Large intestine (tissue), 12 donors: ENCODE measurements at places on chromosomes 16 and 17. TPM values are rescaled to one million over a fixed set of nuclear protein-coding genes. Genes with fewer than 3 reads are reported as not detected.

GRCh38 chr16:89120281-89120680, 26.6 kb downstream of the ACSF3 start:
- peaks cover 76% of the 10 kb centered on the region for H3K36me3 ChIP-seq
- DNase-seq: no peak
- no peaks in the 10 kb centered on the region for H3K27me3 ChIP-seq
- no peak overlapping the region for H3K27ac ChIP-seq

- DNase-seq: peak; percentile 31
- peaks cover 11% of the 10 kb centered on the region for H3K36me3 ChIP-seq
- H3K4me1 ChIP-seq: peaks cover 28% of the 10 kb centered on the region
Measured at GRCh38 chr16:2486645-2487516, 12.0 kb downstream of the TBC1D24 start.

DNA sequence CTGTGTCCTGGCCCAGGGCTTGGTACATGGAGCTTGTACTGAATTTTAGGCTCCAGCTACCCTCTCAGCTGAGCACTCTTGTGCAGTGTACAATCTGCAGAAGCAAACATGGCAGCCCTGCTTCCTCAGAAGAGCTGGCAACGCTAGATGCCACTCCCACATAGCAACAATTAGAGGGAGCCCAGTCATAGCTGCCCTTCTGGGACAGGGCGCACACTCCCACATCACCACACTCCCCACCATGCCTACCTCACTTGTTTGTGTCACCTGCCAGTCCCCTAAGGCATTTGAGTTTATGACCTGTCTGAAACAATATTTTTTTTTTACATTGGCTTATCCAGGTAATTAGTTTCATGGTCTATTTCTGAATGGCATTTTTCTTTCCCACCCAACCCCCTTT, 72.3 kb downstream of the C17orf67 start:
- H3K27me3 ChIP-seq: peaks cover 8% of the 10 kb centered on the region
- no peaks in the 10 kb centered on the region for H3K36me3 ChIP-seq
- no peak for DNase-seq
- no peak overlapping the region for H3K27ac ChIP-seq

DNA sequence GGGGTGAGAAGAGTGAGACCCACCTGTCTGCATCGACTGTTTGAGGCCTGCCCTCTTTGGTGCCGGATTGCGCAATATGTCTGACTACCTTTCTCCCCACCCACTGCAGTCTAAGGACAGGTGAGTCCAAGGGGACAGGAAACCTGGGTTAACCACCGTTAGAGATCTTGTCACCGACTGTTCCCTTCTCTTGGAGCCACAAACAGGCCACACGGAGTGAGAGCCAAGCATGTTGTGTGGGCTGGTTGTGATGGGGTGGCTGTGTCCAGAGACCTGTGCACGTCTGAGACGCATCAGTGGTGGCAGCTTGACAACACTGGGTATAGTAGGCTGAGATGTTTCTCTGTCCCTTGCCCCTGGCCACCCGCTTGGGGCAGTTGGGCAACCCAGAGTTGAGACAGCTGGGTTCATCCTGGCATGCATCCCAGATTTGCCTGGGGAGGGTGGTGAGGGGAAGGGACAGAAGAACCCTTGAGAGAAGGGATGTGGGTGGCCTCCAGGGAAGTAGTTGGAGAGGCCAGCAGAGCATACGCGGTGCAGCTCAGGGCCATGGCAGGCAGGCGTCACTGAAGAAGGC, 21.4 kb downstream of the MPRIP start:
- DNase-seq: peak; percentile 80
- no peak overlapping the region for H3K4me3 ChIP-seq
- no peaks in the 10 kb centered on the region for H3K27me3 ChIP-seq
- H3K36me3 ChIP-seq: peaks cover 22% of the 10 kb centered on the region
- no peak overlapping the region for H3K27ac ChIP-seq

- no peaks in the 10 kb centered on the region for H3K36me3 ChIP-seq
- H3K27ac ChIP-seq: no peak overlapping the region
- no peak overlapping the region for H3K4me3 ChIP-seq
- no peaks in the 10 kb centered on the region for H3K27me3 ChIP-seq
- H3K4me1 ChIP-seq: peaks cover 12% of the 10 kb centered on the region
Measured at GRCh38 chr16:17327664-17328335, 143.0 kb downstream of the XYLT1 start.

DNA sequence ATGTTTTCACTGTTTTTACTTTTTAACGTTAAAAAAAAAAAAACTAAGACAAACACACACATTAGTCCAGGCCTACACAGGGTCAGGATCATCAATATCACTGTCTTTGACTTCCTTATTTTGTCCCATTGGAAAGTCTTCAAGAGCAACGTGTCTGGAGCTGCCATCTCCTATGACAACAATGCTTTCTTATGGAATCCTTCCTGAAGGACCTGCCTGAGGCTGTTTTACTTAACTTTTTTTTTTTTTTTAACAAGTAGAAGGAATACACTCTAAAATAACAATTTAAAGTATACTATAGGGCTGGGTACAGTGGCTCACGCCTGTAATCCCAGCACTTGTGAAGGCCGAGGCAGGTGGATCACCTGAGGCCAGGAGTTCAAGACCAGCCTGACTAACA, 71.8 kb upstream of the BCAR1 start:
- H3K4me1 ChIP-seq: no peaks in the 10 kb centered on the region
- no peak overlapping the region for H3K27ac ChIP-seq
- no peaks in the 10 kb centered on the region for H3K27me3 ChIP-seq
- H3K36me3 ChIP-seq: no peaks in the 10 kb centered on the region

- no peak overlapping the region for H3K27ac ChIP-seq
- no peaks in the 10 kb centered on the region for H3K36me3 ChIP-seq
Measured at GRCh38 chr17:69404399-69404798, 10.1 kb upstream of the MAP2K6 start.

DNA sequence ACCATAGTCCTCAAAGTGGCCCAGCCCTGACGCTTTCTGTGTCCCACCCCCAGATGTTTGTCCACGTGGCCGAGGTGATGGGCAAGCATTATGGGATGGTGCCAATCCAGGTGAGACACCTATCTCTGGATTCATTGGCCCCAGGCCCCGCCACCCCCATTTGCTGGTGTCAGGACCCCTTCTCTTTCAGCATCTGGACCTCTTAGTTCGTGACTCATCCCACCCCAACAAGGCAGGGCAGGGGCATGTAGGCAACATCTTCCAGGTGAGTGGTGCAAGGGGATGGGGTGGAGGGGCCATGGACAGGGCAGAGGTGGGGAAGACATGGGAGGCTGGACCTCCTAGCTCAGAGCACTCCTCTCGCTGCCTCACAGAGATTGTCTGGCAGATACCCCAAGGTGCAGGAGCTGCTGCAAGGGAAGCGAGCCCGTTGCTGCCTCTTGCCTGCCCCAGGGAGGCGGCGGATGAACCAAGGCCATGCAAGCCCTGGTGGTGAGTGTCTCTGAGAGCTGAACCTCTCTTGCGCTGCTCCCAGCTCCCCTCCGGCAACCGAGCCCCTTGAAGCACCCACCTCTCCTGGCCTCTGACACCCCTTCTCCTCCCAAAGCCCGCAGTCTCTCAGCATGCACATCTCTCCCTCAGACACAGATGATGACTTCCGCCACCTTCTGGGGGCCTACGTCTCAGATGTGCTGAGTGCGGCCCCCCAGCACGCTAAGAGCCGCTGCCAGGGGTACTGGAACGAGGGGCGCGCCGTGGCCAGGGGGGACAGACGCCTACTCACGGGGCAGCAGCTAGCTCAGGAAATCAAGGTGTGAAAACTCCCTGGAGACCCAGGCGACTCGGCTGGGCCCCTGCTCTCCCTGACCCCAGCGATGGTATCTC, 3.6 kb downstream of the RNF112 start:
- H3K4me3 ChIP-seq: no peak overlapping the region
- no peaks in the 10 kb centered on the region for H3K27me3 ChIP-seq
- H3K4me1 ChIP-seq: no peaks in the 10 kb centered on the region
- DNase-seq: no peak
- no peak overlapping the region for H3K27ac ChIP-seq

DNA sequence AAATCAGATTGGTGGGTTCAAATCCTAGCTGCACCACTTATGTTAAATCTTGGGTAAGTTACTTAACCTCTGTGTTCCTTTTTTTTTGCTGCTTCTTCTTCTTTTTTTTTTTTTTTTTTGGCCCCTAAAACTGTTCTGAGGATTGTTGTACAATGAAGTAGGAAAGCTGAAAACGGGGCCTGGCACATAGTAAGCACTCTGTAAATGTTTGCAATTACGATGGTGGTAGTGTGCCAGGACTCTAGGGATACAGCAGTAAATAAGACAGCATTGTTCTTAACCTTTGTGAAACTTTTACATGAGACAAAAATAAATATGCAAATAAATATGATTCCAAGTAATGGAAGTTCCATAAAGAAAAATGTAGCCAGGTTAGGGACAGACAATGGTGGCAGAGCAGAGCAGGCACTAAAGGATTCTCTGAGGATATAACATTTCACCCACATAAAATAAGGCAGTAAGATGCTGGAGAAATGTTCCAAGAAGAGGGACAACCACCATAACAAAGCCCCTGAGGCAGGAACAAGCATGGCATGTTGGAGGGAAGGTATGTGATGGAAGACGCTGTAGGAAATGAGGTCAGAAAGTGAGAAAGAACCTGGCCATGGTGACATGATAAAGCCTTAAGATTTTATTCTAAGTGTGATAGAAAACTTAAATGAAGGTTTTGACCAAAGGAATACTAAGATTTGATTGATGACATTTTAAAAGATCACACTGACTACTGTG, 127.3 kb downstream of the NLK start:
- peaks cover 11% of the 10 kb centered on the region for H3K36me3 ChIP-seq
- peaks cover 22% of the 10 kb centered on the region for H3K4me1 ChIP-seq
- no peak overlapping the region for H3K4me3 ChIP-seq
- no peak for DNase-seq
- H3K27ac ChIP-seq: no peak overlapping the region

DNA sequence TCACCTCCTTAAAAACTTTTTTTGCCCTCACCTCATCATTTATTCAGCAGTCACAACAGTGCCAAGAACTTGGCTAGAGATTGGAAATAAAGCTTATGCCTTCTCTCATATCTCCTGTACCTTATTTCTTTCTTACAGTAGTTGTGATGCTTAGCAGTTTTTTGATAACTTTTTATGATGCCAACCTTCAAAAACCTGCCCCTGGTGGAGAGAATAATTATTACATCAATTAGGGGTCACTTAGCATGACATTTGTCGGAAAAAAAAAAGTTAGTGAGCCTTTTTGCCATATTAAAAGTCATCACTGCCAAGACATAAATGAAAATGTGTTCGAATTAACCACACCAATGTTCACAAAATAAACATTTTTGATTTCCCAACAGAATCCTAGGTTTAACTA, 296.6 kb downstream of the WWOX start:
- no peak for DNase-seq
- H3K4me1 ChIP-seq: no peaks in the 10 kb centered on the region
- no peaks in the 10 kb centered on the region for H3K36me3 ChIP-seq
- H3K27me3 ChIP-seq: no peaks in the 10 kb centered on the region
- H3K4me3 ChIP-seq: no peak overlapping the region

GRCh38 chr17:11205659-11206058, 35.4 kb upstream of the SHISA6 start:
- H3K4me1 ChIP-seq: no peaks in the 10 kb centered on the region
- no peak overlapping the region for H3K4me3 ChIP-seq
- DNase-seq: no peak
- no peak overlapping the region for H3K27ac ChIP-seq

- H3K27me3 ChIP-seq: no peaks in the 10 kb centered on the region
- H3K27ac ChIP-seq: no peak overlapping the region
- H3K4me3 ChIP-seq: no peak overlapping the region
- no peak for DNase-seq
Measured at GRCh38 chr16:11098601-11099390, 154.4 kb downstream of the CLEC16A start.

- H3K27ac ChIP-seq: no peak overlapping the region
- H3K4me1 ChIP-seq: no peaks in the 10 kb centered on the region
- no peak overlapping the region for H3K4me3 ChIP-seq
Measured at GRCh38 chr17:11503308-11504035, 94.8 kb upstream of the DNAH9 start.

DNA sequence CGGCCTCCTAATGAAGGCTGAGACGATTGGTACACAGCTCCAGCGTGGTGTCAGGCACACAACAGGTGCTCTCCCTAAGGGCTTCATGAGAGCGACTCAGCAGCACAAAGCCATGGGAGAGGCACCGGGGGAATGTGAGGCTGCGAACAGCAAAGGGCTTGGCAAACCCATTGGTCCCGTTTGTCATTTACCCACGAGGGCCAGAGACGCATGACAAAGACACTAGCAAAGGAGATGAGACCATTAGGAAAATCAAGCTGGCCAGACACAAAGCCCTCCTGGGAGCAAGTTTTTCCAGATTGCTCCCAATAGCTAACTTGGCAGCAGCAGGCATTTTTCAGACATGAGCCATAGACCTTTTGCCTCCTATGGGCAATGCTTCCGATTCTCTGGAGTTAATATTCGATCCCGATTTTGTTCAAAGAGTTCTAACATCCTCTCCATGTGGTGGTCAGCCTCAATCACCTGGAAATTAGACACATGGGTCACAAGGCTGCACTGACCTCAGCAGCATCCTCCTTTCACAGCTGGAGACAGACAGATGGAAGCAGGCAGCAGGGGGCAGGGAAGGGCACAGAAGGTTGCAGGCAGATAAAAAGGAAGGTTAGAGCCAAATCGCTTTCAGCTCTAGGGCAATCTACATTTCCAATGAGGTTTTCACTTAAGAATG, 38.2 kb downstream of the TK2 start:
- peaks cover 11% of the 10 kb centered on the region for H3K4me1 ChIP-seq
- no peaks in the 10 kb centered on the region for H3K27me3 ChIP-seq
- no peak for DNase-seq
- H3K27ac ChIP-seq: no peak overlapping the region
- peaks cover 46% of the 10 kb centered on the region for H3K36me3 ChIP-seq

DNA sequence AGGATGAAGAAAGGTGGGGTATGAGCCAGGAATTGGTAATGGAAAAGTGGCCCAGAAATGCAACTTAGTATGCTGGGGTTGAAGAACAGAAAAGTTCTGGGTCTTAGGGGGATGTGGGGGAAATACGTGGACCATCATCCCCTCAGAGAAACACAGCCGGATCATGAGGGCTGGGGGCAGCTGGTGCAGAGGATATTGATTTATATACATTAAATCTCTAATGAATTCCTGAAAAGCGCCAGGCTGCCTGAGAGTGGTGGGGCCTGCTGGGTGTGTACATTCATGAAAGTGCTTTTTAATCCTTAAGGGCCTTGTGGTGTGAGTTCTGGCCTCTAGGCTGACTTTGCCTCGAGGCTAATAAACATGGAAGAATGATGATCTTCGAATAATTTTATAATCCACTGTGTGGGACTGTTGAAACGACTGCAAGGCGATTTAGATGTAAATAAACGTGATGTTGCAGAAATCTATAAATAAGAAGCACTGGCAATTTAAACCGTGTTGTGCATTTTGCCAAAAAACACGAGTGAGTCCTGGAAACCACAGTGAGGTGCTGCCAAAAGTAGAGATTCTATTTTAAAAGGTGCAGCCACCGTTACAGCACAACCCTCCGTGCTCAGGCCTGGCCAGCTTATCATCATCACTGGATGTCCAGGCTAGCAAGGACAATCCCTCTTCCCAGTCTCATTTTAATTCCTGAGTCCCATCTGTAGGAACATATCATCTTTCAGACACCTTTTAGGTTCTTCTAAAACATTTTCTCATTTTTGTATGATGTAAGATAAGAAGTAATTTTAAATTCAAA, 32.1 kb downstream of the PRKAR1A start:
- no peak for DNase-seq
- no peak overlapping the region for H3K4me3 ChIP-seq
- H3K27ac ChIP-seq: no peak overlapping the region
- H3K36me3 ChIP-seq: peaks cover 17% of the 10 kb centered on the region

- H3K27ac ChIP-seq: peak overlapping the region; percentile 92
- peaks cover 22% of the 10 kb centered on the region for H3K36me3 ChIP-seq
- peaks cover 7% of the 10 kb centered on the region for H3K4me1 ChIP-seq
- peak overlapping the region; percentile 86 for H3K4me3 ChIP-seq
- DNase-seq: peak; percentile 33
- H3K27me3 ChIP-seq: no peaks in the 10 kb centered on the region
Measured at GRCh38 chr16:56451753-56452689, 667 bp downstream of the OGFOD1 start.

Gene ABCA5
- 126 TPM for polyA plus RNA-seq

Gene TMC6
- 69.9 TPM for polyA plus RNA-seq

Gene TP53TG3D
- polyA plus RNA-seq: not detected

Gene MT2A
- 115 TPM for polyA plus RNA-seq

Gene SLFN12L
- polyA plus RNA-seq: 1.4 TPM
